ENCODE measurements at places on chromosomes 13 and 19.

- no peak for DNase-seq
These were observed 47.4 kb downstream of the BBC3 start for GRCh38 chr19:47183601-47184000.

DNA sequence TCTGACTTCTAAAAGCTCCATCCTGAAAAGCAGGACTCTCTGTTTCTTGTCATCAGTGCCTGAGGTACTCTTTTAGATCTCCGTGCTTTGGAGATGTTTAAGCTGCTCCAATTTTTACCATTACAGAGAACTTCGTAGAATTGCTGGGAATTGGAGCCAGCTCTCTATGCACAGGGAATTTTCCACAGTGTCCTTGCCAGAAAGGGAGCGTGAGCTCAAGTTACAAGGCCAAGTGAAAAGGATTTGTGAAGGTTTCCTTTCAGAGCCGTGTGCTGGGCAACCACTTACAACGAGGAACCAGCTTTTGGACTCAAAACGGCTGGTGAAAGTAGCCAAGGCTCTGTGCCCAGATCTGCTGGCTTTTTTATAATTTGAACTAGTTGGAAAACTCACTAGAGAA lies 82.6 kb downstream of the NUFIP1 start:
- no peak for DNase-seq

DNA sequence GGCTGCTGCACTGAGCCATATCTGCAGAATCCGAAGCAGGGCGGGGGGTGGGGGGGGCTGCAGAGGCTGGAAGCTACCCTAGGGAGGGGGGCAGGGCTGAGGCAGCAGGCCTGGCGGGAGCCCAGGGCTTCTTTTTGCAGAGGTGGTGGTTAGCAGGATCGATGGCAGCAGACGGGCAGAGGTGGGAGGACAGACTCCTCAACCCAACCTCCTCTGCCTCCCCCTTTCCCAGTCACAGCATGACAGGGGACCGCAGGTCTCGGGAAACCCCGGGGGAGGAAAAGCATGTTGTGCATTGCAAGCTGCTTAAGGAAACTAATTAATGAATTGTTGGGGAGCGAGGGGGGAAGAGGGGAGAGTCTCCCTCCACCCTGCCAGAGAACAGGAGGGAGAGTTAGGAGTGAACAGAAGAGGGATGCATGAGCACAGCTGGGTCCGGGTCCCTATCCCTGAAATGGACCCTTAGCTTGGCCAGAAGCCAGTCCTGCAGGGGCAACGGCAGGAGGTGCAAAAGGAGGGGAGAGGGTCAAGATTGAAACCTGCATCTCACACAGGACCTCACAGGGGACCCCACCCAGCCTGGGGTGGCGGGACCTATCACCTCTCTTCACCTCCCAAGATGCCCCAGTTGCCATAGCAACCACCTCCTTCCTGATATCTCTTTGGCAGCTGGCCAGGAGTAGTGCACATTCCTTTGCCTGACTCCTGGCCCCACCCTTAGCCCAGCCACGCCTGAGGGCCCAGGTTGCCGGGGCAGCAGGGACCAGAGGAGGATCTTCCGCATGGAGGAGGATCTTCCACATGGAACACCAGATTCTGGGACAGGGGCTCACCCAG lies 1.8 kb downstream of the FXYD7 start:
- no peak for DNase-seq

- DNase-seq = no peak
These were observed 16.8 kb downstream of the CCL25 start for GRCh38 chr19:8069096-8069973.

GRCh38 chr19:8252922-8253589 lies 43.9 kb downstream of the CERS4 start:
- peak; percentile 50 for DNase-seq

GRCh38 chr13:49616676-49617065 lies 11.6 kb upstream of the ARL11 start:
- DNase-seq = no peak

GRCh38 chr19:57212109-57212508 lies 18.7 kb upstream of the AURKC start:
- DNase-seq = no peak

- no peak for DNase-seq
These were observed 943 bp downstream of the GJB6 start for GRCh38 chr13:20230913-20231838.

DNA sequence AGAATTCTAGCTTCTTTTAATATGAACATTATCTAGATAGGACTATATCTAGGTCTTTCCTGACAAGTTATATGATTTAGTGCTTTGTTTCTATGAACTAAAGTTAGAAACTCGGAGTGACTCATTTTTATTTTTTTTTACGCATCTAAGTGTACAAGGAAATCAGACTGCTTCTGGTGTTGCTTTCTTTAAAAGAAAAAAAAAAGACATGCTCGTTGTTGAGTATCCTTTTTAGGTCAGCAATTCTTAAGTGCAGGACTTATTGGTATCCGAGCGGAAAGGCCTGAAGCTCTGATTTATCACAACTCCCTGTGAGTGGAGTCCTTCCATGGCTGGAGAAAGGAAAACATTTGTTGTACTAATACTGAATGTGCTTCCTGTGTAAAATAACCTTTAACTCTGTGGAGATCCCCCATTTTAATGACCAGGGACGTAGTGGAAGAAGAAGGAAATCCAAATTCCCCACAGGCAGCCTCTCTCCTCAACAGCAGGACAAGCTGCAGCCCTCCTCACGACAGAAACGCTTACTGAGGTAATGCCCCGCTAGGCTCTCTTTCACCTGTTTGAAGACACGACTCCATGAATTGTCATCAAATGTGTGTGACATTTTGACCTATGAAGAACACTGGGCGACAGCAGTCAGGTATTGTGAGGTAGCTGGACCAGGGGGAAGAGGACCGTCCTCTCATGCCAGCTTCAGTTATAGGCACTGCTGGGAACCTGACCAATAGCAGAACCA lies 17.9 kb upstream of the POMP start:
- DNase-seq = no peak

GRCh38 chr19:51040151-51040550 lies 5.3 kb upstream of the KLK12 start:
- no peak for DNase-seq

DNA sequence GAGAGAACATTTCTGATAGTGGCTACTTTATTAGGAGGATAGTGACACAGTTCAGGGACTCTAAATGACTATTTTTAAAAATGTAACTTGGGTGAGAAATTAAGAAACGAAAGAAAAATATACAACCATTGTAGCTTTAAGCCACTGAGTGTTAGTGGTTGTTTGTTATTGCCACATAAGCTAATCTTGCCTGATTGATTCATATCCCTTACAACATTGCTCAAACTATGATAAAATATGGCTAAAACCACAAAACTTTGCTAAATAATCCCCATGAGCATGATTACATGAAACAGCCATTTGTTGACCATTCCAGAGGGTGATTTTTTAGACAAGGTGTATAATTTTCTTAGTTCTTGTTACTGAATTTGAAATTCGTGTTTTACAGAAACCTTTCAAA lies 343.4 kb downstream of the SLITRK5 start:
- peak; percentile 65 for DNase-seq

GRCh38 chr13:20492641-20493040 lies 33.0 kb downstream of the CRYL1 start:
- DNase-seq = peak; percentile 61

- DNase-seq = no peak
These were observed at the start of gene CD70 for GRCh38 chr19:6590827-6591319. CD70 (minus strand) TSS chr19:6591150; CDS start chr19:6591002, 148 bp downstream.

GRCh38 chr19:1471010-1471514 lies 8.0 kb downstream of the C19orf25 start:
- DNase-seq = no peak

DNA sequence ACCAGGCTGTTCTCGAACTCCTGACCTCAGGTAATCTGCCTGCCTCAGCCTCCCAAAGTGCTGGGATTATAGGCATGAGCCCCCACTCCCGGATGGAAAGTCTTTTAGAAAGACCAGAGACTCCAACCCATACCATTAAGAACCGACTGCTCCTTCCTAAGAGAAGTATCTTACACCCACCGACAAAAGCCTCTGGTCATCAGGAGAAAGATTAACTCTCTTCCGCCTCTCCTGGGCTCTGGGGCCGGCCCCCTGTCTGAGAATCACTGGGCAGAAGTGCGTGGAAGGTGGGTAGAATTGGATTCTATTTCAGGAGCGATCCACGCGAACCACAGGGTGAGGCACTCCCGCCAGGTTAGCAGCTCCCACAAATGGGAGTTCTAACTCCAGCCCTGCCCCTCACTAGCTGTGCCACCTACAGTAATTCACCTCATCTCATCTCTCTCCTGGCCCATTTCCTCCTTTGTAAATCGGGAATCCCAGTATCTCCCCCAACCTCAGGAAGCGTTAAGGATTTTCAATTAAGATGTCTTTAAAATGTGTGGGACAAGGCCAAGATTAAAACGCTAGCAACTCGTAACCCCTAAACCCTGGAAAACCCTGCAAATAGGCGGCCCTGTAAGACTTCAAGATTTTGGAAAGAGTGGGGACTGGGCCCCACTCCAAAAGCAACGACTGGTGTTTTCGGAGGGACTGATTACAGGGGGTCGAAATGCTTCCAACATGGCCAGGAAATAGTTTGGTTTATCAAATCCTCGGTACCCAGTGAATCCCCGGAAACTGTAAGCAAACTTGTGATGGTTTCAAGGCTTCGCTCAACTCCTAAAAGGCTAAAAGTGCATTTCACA lies 1.3 kb downstream of the HNRNPL start:
- no peak for DNase-seq

DNA sequence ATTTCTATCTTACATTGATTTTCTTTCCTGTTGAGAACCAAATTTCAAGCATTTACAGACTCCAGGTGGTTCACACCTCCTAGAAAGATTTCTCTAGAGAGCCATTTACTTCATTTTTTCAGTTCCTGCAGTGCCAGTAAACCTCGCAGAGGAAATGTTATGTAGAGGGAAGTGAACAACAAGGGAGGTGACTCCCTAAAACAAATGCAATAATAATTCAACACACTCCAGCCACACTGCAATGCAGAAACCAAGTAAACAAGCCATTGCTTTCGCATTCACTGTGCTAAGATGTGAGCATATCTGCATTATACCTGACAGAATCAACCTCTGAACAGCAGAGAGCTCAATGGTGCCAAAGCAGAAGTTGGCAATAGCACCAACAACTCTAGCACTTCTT lies 215.1 kb downstream of the RBM26 start:
- DNase-seq = no peak

- DNase-seq = no peak
These were observed 5.1 kb downstream of the PEX11G start for GRCh38 chr19:7483720-7484201.

- DNase-seq = peak; percentile 22
These were observed 1.3 kb downstream of the NECTIN2 start for GRCh38 chr19:44847144-44848035.

GRCh38 chr13:68056816-68057710 lies 826.9 kb upstream of the PCDH9 start:
- peak; percentile 23 for DNase-seq

GRCh38 chr19:44789943-44790483 lies 12.3 kb downstream of the CBLC start:
- DNase-seq = no peak

GRCh38 chr19:45476304-45476703 lies 8.5 kb downstream of the FOSB start:
- no peak for DNase-seq

GRCh38 chr13:91729859-91730258 lies 331.4 kb downstream of the GPC5 start:
- no peak for DNase-seq

- DNase-seq = peak; percentile 76
These were observed 193.6 kb downstream of the RAP2A start for GRCh38 chr13:97627566-97627965.

DNA sequence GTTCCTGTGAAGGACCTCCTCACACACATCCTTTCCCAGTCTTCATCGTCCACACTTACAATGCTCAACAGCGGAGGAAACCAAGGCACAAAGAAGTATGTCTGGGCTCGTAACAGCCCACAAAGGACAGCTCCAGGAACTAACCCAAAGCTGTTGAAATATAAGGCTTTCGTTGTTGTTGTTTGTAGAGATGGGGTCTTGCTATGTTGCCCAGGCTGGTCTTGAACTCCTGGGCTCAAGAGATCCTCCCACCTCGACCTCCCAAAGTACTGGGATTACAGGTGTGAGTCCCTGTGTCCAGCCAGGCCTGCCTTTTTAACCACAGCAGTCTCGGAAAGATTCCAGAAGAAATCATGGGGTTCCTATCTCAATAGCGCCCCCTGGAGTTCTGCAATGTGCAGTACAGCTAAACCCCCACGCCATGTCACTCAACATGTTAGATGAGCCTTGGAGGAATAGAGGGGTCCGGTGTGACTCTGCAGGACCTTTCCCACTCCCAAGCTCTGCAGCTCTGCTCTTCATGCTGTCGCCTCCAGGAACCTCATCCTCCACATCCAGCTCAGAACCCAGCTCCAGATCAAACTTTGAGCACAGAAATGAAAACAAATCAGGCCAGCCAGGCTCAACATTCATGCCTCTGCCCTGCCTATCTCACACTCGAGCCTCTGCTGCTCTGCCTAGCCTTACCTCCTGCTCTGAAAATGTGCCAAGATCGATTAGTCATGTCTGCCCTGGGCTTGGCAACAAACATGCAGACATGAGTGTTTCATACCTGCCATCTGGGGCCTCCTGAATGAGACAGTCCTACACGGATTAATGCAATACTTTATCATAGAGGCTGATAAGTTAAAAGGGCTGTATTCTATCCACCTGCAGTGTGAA lies 7.5 kb downstream of the PLA2G4C start:
- peak; percentile 36 for DNase-seq

- DNase-seq = no peak
These were observed 9.2 kb upstream of the UBAC2 start for GRCh38 chr13:99191336-99191899.

- DNase-seq = peak; percentile 68
These were observed 39.4 kb downstream of the VAV1 start for GRCh38 chr19:6811906-6812305.

DNA sequence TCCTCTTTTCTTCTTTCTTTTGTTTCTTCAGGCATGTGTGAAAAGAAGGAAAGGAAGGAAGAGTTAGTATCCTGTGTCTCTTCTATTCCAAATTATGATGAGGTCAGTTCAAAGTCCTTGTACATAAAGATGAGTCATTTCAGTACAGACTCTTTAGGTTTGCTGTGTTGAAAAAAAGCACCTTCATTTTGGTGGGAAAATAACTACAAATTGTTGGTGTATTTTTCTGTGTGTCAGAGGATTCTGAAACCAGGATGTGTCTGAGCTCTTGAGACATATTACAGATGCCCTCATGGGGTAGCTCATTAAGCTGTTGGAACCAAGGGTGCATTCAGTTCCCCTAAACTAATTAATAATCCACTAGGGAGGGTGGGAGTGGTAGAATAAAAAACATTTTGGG lies 5.8 kb upstream of the HSPH1 start:
- peak; percentile 13 for DNase-seq

GRCh38 chr19:7858109-7858770 lies 15.9 kb downstream of the PRR36 start:
- DNase-seq = no peak

- DNase-seq = peak; percentile 57
These were observed 106.8 kb downstream of the DHRS12 start for GRCh38 chr13:51697181-51697580.

- DNase-seq = no peak
These were observed 282.7 kb upstream of the KLHL1 start for GRCh38 chr13:70390968-70391367.

- DNase-seq = no peak
These were observed 44.7 kb upstream of the FRY start for GRCh38 chr13:31986676-31987470.

All from HCEC 1CT (cell line).